ENCODE measurements at places on chromosomes 2 and 18.

GRCh38 chr18:23861805-23862470 is 152.6 kb upstream of the TTC39C start:
- no peak for DNase-seq

GRCh38 chr2:10721396-10722251 is at the start of gene ATP6V1C2:
Gene ATP6V1C2, plus strand, starts transcription at chr2:10721630. Its CDS starts 1,220 bp downstream, at chr2:10722850.
- DNase-seq: peak; percentile 22

DNA sequence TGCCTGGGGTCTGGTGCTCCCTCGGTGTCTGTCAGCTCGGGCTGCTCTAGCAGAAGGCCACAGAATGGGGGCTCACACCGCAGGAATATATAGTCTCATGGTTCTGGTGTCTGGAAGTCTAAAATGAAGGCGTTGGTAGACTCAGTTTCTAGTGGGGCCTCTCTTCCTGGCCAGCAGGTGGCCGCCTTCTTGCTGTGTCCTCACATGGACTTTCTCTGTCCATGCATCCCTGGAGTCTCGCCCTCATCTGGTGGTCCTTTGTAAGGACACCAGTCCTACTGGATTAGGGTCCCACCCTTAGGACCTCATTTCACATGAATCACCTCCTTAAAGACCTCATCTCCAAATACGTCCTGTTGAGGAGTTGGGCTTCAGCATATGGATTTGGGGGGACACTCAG is 65.7 kb downstream of the RRM2 start:
- no peak for DNase-seq

GRCh38 chr2:102185347-102185746 is 1.5 kb upstream of the IL1RL2 start:
- no peak for DNase-seq

DNA sequence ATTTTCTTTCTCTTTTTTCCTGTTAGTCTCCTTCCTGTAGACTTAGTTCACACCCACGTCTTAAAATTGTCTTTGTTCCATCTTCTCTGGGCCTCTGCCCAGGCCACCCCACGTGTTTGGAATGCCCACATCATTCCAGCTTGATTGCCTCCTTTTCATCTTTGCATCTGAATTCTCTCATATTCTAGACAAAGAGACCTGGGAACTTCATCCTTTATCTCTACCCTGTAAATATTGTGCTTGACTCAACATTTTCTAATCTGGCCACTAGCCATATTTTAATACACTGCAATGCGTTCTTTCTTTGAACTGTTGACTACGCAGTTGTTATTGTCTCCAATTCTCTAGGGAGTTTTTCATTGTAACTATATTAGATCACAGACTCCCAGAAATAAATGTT is 187.5 kb upstream of the NRXN1 start:
- no peak for DNase-seq

- DNase-seq: no peak
These were observed 11.2 kb downstream of the SLC40A1 start for GRCh38 chr2:189569295-189569910.

GRCh38 chr2:106122157-106122556 is 71.9 kb downstream of the UXS1 start:
- no peak for DNase-seq

DNA sequence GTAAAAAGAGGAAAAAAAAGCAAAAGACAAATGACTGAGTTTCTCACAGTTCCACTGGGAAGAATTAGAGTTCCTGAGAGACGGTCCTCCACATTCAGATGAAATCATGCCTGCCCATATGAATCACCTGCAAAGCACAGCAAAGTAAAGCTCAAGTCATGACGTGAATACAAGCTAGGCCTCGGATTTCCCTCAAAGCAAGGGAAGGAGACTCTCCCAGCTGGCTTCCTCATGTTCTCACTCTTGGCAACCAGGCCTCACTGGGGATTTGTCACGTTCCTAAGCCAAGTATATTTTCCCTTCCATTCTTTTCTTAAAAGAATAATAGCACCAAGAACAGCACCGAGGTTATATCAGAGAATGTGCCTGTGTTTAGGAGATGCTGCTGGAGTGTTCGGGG is 47.0 kb downstream of the CYP27C1 start:
- no peak for DNase-seq

- no peak for DNase-seq
These were observed 228.4 kb upstream of the AGAP1 start for GRCh38 chr2:235265348-235265965.

- DNase-seq: peak; percentile 44
These were observed 243.9 kb upstream of the LRRTM1 start for GRCh38 chr2:80548469-80548868.

DNA sequence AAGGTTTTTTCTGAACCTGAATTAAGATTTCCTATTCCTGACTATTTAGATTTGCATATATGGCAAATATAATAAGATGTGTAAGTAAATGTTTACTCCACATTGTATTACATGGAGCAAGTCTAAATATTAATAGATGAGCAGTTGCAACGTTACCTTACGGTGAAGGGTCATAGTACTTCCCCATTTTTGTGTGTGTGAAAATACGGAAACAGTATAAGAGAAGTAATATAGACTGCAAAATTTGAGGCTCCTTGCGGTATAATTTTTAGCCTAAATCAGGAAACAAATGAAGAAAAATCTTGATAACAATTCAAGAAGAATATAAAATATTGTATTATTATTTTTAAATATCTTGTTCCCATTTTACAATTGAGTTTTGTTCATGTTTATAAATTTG is 434.2 kb downstream of the GRB14 start:
- no peak for DNase-seq
